CD4-positive, alpha-beta T cell treated with Interferon alpha-2 for 1 hour (primary cell): ENCODE measurements at places on chromosomes 6 and 20.

GRCh38 chr20:62819494-62820174, 2.8 kb downstream of the COL9A3 start:
- no peak for DNase-seq

GRCh38 chr6:132218059-132218696, 183.1 kb downstream of the MOXD1 start:
- DNase-seq: no peak

DNA sequence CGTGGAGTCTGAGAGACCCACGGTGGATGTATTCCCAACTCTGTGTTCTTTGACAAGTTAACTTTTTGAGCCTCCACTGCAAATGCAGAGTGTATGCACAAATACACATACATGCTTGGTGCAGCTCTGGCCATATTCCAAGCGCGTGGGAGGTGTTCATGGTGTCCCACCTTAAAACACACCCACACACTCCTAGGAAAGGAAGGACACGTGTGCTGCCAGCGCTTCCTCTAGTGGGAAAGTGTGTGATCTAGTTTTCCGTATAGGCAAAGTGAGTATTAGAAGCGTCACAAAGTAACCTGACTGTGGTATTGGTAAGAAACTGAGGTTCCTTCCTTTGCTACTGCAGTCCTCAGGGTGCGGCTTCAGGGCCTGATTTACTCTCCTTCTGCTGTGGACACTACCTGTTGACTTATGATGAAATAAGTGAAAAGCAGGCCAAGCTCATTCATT, 36.0 kb upstream of the MPC1 start:
- DNase-seq: peak; percentile 34

GRCh38 chr6:121794630-121795029, 359.2 kb downstream of the GJA1 start:
- no peak for DNase-seq

DNA sequence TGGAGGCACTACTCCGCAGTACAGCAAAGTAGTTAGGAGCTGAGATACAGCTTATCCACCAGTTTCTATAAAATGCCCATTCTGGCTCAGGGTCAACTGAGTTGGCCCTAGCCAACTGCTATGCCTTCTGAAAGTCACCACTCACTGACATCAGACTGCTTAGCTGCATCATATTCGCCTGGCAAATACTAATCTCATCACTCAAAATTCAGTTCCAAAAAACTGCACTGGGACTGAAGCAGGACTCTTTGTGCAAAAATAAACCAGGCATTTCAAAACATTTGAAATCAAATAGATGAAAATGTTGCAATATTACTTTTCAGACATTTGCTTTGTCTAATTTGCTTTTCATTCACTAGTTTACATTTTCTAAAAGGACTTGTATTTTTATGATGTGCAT, 230.0 kb downstream of the ALDH8A1 start:
- DNase-seq: no peak

- no peak for DNase-seq
Observed at GRCh38 chr20:31572042-31572700, 32.9 kb upstream of the ID1 start.

DNA sequence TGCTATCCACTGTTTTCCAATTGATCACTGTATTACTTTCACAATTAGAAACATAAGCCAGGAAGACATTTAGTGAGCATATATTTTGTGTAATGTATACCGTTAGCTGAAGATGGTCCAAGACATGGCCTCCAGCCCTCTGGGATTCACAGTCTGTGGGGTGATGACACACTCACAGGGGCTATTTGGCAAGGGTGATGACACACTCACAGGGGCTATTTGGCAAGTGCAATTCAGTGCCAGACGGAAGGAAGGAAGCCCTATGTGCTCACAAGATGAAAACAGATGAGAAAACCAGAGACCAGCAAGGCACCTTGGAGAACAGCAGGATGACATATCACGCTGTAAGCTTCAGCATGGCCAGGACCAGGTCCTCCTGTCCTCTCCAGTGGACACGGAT, 183.7 kb downstream of the MBOAT1 start:
- no peak for DNase-seq

- DNase-seq: no peak
Observed at GRCh38 chr20:57268399-57269076, 2.1 kb upstream of the BMP7 start.

DNA sequence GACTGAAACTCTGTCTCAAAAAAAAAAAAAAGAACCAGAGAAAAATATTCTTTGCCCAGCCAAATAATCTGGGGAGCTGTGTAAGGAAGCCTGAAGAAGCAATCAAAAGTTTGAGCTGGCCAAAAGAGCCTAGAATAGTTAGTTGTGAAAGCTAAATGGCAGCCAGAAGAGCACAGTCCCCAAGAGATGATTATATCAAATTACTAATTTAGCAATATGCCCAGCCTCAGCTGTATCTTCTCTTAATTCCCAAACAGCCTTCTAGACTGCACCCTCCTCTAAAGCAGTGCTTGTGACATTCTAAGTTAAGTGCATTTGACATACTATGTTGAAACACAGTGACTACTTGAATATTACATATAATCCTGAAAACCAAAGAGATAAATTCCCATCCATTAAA, 38.9 kb downstream of the CDK19 start:
- no peak for DNase-seq
